Renal cortical epithelial cell (primary cell): ENCODE measurements at places on chromosomes 4 and X. TPM values are rescaled to one million over a fixed set of nuclear protein-coding genes. Genes with fewer than 3 reads are reported as not detected.
A peak's percentile ranks its signal among the peaks of the same experiment; 100 is the strongest.

DNA sequence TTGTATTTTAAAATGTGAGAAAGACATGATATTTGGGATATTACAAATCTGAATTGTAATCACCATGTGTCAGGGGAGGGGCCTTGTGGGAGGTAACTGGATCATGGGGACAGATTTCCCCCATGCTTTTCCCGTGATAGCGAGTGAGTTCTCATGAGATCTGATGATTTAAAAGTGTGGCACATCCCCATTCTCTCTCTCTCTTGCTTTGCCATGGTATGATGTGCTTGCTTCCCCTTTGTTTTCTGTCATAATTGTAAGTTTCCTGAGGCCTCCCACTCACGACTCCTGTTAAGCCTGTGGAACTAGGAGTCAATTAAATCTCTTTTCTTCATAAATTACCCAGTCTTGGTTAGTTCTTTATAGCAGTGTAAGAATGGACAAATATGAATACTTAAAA is 39.0 kb downstream of the CCDC158 start:
- no peak for DNase-seq

DNA sequence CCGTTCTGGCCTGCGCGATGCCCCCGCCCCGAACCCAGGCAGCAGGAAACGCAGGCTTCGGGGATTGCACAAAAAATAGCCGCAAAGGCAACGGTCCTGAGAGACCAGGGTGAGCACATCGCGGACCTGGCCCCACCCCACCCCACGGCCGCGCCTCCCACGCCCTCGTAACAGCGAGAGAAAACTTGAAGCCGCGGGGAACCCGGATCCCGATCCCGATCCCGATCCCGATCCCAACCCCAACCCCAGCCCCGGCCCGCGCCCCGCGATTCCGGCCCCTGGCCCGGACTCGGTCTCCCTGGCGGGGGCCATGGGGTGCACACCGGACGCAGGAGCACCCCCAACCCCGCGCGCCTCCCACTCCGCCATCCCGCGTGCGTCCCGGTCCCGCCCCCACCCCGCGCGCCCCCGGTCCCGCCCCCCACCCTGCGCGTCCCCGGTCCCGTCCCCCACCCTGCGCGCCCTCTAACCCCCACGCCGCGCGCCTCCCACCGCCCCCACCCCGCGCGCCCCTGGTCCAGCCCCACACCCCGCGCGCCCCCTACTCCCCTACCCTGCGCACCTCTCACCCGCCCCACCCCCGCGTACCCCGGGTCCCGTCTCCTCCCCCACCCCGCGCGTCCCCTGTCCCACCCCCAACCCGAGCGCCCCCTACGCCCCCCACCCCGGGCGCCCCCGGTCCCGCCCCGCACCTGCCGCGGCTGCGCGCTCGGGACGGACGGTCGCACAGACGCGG is 29.0 kb downstream of the NOP14 start:
- DNase-seq = peak; percentile 17

CCDC110 gene
- 0.87 and 4.4 TPM in 2 replicates for total RNA-seq

GRCh38 chr4:128802680-128803628 is 6.5 kb upstream of the JADE1 start:
- no peak for DNase-seq

GRCh38 chr4:82268050-82268825 is 105.6 kb downstream of the HNRNPD start:
- peak; percentile 44 for DNase-seq

DNA sequence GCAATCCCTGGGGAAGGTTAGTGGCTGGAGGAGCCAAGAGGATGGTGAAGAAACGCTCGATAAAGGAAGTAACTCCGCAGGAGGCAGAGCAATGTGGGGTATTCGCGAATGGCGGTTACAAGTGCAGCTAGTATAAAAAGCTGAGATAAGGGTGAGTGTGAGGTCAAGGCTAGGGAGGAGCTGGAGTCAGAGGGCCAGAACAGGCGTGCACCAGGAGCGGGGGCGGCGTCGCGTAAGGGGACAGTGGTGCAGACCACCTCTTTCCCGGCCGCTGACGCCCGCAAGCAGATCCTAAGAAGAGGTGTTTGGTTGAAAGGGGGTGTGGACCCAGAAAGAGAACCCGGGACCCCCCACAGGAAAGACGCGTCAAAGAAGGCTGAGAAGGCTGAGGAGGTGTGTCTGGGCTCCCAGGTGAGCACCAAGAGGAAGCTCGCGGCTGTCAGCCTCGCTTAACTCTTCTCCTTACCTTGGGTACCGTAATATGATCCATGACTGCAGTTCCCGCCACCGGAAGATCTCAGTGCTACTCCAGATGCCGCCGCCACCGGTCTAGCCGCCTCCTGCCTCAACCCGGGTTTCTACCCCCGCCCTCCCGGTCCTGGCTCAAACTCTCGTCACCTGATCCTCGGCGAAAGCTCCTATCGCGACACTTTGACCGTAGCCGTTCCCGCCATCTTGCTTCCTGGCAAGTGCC is at the start of gene MTMR8:
Gene MTMR8, minus strand, starts transcription at position 579 of the 694 bp plus-strand sequence. Its CDS starts 89 bp downstream, at position 490.
- DNase-seq = peak; percentile 33

DNA sequence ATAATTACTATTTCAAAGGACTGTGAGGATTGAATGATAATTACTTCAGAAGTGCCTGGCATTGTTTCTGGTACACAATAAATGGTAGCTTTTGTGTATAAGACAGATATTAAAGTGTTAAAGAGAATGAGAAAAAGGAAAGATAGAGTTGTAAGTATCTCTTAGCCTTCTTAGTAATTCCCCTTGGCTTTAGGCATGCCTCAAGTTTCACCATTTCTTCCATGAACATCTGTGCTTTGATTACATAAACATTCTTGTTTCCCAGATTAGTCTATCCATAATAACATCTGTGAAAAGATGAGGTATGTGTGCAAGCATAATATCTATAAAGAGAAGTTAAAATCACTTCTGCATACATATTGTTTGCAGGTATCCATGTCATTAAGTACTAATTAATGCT is 230.9 kb upstream of the TEX13A start:
- DNase-seq = no peak

- DNase-seq = no peak
Measured at GRCh38 chr4:8706216-8707044, 113.9 kb downstream of the CPZ start.

DNA sequence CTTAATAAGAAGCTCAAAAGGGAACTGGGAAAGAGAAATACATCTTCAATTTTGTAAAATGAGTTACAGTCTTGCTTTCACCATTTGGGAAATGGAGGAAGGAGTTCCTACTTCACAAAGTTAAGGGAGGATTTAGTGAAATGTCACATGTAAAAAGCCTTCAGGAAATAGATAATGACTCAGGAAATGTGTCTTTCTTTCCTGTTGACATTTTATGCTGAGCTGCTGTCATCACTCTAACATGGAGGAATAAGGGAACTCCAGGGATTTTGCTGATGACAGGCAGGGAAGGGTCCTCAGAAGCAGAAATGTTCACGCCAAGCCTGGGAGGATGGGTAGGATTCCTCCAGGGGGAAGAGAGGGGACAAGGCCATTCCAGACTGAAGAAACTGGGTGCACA is 251.1 kb downstream of the USP46 start:
- no peak for DNase-seq

GRCh38 chr4:174358410-174358809 is 74.7 kb downstream of the CEP44 start:
- no peak for DNase-seq

DNA sequence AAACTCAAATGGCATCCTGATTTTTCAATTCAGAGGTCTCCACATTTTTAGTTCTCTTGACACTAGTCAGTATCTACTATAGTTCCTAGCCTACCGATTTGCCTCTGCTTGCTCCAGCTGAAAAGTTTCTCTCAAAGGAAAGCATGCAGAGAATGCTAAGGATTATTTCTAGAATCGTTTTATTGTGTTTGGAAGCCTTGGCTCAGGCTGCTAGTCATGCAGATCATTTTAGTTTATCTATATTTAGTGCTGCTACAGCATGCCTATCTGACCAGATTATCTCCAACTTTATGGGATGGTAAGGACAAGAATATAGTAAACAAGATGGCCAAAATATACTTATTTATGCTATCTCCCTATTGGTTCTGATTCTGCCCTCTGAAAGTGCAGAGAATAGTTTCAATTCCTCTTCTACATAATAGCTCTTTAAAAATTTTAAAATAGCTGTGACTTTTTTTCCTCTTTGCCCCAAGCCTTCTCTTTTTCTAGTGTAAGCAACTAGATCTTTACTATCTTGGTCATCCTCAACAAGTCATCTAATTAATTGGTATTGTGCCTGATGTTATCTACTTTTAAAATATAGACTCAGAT is 15.7 kb upstream of the DRP2 start:
- DNase-seq = no peak

HTN1 gene
- total RNA-seq = not detected in 2 replicates

BEX5 gene
- 2.1 and 2.9 TPM in 2 replicates for total RNA-seq

GRCh38 chr4:171667906-171668305 is 145.3 kb upstream of the GALNTL6 start:
- no peak for DNase-seq

- DNase-seq = no peak
Measured at GRCh38 chrX:130145123-130145522, 20.5 kb downstream of the AIFM1 start.

GRCh38 chr4:88130544-88131305 is 27.7 kb downstream of the ABCG2 start:
- no peak for DNase-seq

DNA sequence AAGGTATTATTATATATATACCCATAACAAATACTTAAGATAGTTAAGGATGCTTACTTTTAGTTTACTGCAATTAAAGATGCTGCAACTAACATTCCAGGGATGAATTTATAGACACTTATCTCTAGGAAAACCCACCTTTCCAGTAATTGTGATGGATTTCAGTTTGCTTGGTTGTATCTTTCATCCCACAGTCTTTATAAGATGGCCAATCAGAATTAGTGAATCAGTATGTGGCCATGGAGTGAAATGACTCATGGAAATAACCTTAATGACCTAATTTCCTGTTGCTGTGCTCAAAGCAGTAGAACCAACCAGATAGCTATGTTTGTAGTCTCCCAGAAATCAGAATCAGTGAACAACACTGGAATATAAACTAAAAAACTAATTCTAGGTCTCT is 26.4 kb downstream of the MOSPD2 start:
- DNase-seq = peak; percentile 85

DNA sequence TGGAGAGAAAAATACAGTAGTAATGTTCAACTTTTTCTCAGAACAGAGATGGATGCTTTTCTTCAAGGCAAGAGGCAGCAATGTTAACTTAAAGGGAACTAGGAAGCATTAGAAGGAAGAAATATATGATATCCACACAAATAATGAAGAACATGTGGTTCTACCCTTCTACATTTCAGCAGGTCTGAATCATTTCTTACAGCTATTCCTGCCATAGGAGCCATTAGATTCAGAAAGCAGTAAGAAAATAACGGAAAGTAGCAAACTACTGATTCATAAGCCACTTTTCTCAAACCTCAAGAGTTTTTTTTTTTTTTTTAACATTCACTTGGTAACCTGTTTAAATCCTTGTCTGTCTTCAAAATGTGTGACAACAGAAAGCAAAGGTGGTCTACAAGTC is 1251.6 kb upstream of the AGA start:
- no peak for DNase-seq

- DNase-seq = no peak
Measured at GRCh38 chr4:91764085-91764484, 539.7 kb upstream of the GRID2 start.

TKTL2 gene
- total RNA-seq = not detected in 2 replicates

GRCh38 chr4:181281451-181281850 is 961.8 kb upstream of the TENM3 start:
- no peak for DNase-seq

NKX3-2 gene
- not detected in 2 replicates for total RNA-seq

DNA sequence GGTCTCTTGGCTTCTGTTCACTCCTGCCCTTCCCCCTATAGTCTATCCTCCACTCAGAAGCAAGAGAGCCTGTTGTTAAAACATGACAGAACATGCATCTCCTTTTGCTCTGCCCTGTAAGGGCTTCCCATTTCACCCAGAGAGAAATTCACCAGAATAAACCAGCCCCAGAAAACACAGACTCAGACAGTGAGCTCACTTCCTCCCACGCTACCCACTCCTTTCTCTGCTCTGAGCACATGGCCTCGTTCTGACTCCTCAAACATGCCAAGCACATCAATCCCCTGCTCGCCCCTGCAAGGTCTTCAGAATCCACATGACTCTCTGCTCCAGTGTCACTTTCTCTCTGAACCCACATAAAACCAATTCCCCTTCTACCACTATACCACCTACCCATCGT is 50.4 kb downstream of the MID1 start:
- DNase-seq = no peak

DNA sequence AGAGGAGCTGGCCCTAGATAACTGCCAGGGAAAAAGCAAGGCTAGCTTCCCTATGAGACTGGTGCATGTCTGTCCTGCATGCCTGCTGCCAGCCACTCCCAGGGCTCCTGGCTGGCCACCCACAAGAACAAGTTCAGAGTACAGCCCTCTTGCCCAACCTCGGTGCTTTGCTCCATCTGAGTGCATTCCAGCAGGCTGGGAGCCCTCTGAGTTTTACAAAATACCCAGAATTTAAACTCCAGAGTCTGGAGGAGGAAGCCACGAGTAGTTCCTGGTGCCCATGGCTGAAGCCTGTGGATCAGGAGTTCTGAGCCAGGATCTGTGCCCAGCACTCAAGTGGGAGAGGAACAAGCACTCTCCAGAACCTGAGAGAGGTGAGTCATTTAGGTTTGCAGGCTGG is 111.6 kb downstream of the MAGEE2 start:
- DNase-seq = no peak

GRCh38 chrX:72351606-72352334 is 46.1 kb upstream of the CITED1 start:
- no peak for DNase-seq

GRCh38 chr4:15375667-15376066 is 52.2 kb upstream of the C1QTNF7 start:
- no peak for DNase-seq

GRCh38 chr4:17013382-17014006 is 115.0 kb upstream of the LDB2 start:
- DNase-seq = no peak

DNA sequence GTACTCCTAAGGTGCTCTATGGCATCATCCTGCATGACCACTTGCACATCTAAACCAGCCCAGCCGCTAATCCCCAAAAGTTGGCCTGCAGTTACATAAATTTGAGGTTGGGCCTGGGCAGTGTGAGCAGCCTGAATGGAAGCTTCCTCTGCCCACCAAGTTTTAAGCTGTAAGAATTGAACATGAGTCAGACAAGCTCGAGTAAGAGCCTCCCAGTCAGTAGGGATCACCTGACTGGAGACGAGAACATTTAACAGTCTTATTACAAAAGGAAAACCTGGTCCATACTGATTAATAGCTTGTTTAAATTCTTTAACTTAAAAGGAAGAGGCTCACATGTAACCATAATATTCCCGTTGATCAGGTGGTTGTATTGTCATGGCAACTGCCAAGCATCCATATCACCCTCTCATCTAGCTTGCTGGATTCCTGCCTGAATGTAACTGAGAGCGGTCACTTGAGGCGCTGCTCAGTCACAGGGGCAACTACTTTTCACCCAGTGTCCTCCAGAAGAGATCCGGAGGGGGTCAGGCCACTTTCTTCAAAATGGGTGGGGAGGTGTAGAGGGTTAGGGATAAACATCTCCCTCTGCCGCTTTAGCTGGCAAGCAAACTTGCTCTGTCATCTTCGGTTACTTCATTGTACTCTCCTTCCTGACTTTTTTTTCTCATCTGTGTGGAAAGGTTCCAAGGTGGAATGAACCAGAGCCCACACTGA is 56.6 kb upstream of the WDR1 start:
- peak; percentile 42 for DNase-seq
